GM23248 (cell line): ENCODE measurements at places on chromosomes 11 and 22. TPM values are rescaled to one million over a fixed set of nuclear protein-coding genes. Genes with fewer than 3 reads are reported as not detected.

The PRR5 gene
- 20.0 and 24.0 TPM in 2 replicates for total RNA-seq

The OR52A1 gene
- total RNA-seq, result not detected in 2 replicates

The FAM83F gene
- total RNA-seq, result not detected in 2 replicates

DNA sequence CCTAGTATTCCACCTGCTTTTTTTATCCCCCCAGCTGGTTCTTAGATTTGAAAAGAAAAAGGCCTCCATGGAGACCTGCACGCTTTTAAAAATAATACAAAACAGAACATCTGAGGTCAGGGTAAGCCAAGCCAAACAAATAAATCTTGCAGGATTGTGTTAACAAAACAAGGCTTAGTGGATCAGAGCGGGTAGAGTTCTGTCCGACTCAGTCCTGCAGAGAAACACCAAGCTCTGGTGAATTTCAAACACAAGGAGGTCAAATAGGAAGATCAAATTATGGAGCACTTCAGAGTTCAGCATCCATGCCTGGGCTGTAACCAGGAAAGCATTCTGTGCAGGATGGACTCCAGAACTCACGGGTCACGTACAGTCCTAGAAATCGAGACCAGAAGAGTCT lies 86.9 kb downstream of the SYN3 start:
- DNase-seq, result no peak

DNA sequence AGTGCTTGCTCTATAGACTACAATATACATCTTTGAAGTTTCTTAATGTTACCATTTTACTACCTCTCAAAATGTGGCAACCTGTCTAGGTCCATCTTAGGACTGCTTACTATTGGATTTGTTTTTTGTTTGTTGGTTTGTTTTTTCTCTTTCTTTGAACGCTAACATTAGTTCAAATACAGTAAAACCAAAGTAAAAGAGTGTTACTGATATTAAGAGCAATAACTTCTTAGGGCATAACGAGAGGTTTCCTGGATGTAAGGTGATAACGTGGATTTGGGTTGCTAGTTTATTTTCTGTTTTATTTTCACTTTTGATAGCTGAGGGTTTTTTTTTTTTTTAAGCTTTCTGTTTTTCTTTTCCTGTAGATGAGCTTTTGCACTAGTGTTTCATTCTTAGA lies 43.6 kb downstream of the TMEM135 start:
- no peak for DNase-seq

DNA sequence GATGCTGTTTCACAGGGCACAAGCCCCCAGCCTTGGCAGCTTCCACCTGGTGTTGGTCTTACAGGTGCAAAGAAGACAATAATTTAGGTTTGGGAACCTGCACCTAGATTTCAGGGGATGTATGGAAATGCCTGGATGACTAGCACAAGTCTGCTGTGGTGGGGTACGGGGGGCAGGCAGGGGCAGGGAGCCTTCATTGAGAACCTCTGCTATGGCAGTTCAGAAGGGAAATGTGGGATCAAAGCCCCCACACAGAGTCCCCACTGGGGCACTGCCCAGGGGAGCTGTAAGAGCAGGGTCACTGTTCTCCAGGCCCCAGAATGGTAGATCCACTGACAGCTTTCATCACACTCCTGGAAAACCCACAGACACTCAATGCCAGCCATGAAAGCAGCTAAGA lies 686.5 kb downstream of the FAM181B start:
- DNase-seq, result no peak

- DNase-seq, result peak; percentile 17
Observed at GRCh38 chr22:22927888-22928665, 40.5 kb downstream of the IGLL5 start.

GRCh38 chr11:59773083-59773440 lies 17.9 kb downstream of the STX3 start:
- no peak for DNase-seq

DNA sequence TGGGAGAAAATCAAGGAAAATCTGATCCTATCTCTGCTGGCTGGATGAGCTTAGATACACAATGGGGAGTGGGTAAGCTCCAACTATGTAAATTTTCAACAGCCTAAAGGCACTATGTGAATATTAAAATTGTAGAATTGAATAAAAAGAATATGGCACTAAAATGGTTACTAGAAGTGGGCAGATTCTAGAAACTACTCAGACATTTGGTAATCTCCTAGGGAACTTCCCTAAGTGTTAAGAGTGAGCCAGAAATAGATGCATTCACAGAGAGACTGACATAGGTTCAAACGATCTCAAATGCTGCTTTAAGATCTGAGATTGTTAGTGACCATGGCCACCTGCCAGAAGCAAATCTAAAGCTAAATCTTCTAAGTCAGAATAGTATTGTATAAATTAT lies 4.3 kb upstream of the OR52E1 start:
- no peak for DNase-seq

GRCh38 chr11:65524741-65525545 lies at the start of gene SCYL1:
Gene SCYL1, plus strand, starts transcription at chr11:65525083. Its CDS starts 71 bp downstream, at chr11:65525154.
- peak; percentile 92 for DNase-seq
